ENCODE measurements at places on chromosomes 7 and 10. TPM values are rescaled to one million over a fixed set of nuclear protein-coding genes. Genes with fewer than 3 reads are reported as not detected.

The HYCC1 gene
- 20.7 TPM for total RNA-seq

The ZP3 gene
- 8.6 TPM for total RNA-seq

The DPP6 gene
- total RNA-seq: 0.84 TPM

The CALHM1 gene
- not detected for total RNA-seq

The PPA1 gene
- 179 TPM for total RNA-seq

The SUN1 gene
- total RNA-seq: 220 TPM

The VIPR2 gene
- not detected for total RNA-seq

The ZNF239 gene
- total RNA-seq: 8.4 TPM

The SFRP4 gene
- 0.21 TPM for total RNA-seq

The ACTL6B gene
- total RNA-seq: not detected

The ADAM22 gene
- 1.4 TPM for total RNA-seq

The CTAGE4 gene
- 4.2 TPM for total RNA-seq

The INSYN2A gene
- total RNA-seq: under 0.01 TPM

The LIPN gene
- total RNA-seq: not detected

The C10orf62 gene
- total RNA-seq: not detected

The LRRC61 gene
- 63.4 TPM for total RNA-seq

The PKD1L1 gene
- 0.14 TPM for total RNA-seq

The GPR146 gene
- total RNA-seq: 0.21 TPM

The KCNMA1 gene
- total RNA-seq: 23.6 TPM

The SLC26A4 gene
- total RNA-seq: 0.25 TPM

The GHRHR gene
- not detected for total RNA-seq

The ORAI2 gene
- total RNA-seq: 56.2 TPM

The NPSR1 gene
- not detected for total RNA-seq

The LRRC18 gene
- not detected for total RNA-seq

The VWDE gene
- 1.4 TPM for total RNA-seq

The OR2A5 gene
- not detected for total RNA-seq

The TBL2 gene
- total RNA-seq: 56.5 TPM

The GLCCI1 gene
- total RNA-seq: 1.6 TPM

The NUDT13 gene
- total RNA-seq: 1.9 TPM

The SYT15B gene
- total RNA-seq: 0.21 TPM

The MOGAT3 gene
- not detected for total RNA-seq

The EMX2 gene
- total RNA-seq: 4.1 TPM

The BMPER gene
- 0.14 TPM for total RNA-seq

The FIS1 gene
- 203 TPM for total RNA-seq

The EPHA1 gene
- 27.5 TPM for total RNA-seq

The ZNF722 gene
- total RNA-seq: not detected

The HTR5A gene
- not detected for total RNA-seq

The SERPINE1 gene
- total RNA-seq: 229 TPM

The PLCE1 gene
- 0.55 TPM for total RNA-seq

The TMEM229A gene
- total RNA-seq: not detected

The MLXIPL gene
- total RNA-seq: 0.14 TPM

The TAS2R4 gene
- total RNA-seq: 0.07 TPM

Data from kidney epithelial cell (primary cell).